Right lobe of liver (tissue), 6 donors: ENCODE measurements at places on chromosomes 5 and 9.
A peak's percentile ranks its signal among the peaks of the same experiment; 100 is the strongest.

DNA sequence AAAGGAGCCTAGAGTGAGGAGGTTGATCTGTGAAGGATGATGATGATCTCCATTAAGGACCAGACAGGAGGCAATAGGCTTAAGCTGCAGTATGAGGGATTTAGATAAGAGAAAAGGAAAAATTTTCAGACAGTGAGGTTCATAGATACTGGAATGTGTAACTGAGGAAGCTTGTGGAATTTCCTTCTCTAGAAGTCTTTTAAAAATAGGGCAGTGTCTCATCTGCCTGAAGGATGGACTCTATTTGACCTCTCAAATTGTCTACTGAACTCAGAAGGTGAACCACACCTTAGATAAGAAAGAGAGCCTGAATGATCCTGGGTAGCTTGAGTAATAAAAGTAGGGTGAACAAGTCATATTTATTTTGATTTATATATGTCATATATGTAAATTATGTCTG is 148.2 kb upstream of the CDKN2B start:
- DNase-seq, result no peak

DNA sequence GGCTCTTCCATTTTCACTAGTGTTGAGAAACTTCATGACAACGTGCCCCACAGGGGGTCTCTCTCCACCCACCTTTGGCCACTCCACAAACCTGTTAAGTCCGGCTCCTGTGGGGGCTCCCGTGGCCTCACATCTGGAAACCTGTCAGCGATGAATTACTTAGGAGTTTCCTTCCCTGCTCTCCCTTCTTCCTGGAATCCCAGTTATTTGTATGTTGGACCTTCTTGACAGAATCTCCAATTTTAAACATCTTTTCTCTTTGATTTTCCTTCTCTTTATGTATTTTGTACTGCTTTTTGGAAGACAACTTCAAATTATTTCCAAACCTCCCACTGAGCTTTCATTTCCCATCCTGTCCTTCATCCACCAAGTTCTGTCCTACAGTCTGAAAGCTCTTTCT is 55.1 kb upstream of the NRARP start:
- DNase-seq, result no peak

DNA sequence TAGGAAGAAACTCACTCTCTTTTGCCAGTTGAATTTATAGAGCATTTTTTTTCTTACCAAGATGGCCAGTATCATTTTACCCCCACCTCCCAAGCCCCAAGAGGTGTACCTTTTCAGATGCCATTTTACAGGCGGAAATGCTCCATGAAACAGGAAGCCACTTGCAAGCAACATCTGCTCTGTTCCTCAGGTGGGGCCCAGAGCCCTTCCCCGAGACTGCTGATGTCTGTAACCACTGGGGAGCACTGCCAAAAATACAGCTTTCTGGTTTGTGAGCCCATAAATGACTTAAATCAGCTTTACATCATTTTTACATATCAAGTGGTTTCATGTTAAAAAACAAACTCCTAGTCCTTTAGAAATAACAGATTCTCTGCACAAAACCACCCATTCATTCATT is 42.9 kb upstream of the GARNL3 start:
- DNase-seq, result no peak

DNA sequence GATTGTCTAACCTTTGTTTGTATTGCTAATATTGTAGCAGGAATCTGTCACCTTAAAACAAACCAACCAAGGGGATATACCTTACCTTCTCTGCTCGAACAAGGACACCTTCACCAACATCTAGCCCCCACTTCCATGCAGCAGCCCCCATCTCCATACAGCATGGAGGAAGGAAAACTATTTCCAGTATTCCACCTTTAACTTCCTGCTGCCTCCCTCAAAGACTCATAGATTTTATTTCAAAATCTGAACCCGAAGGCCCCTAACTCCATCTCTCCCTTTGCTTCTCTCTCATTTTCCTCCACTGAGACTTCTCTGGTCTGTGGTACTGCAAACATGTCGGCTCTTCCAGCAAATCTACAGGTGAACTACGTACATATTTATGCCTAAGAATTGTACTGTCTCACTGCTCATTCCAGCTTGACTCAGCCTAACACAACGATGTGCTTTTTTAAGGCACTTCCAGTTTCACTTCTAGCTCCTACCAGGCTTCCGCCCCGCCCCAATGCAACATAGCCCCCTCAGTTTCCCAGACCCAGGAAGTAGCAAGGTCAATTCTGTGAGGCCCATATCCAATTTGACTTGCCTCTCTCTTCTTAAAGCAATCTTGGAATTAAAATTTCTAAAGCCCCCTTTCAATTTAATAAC is 70.7 kb upstream of the RNF38 start:
- no peak for DNase-seq

GRCh38 chr5:178356431-178356872 is 123.8 kb upstream of the PHYKPL start:
- peak; percentile 54 for DNase-seq
